ENCODE measurements at places on chromosomes 1 and 21.
A peak's percentile ranks its signal among the peaks of the same experiment; 100 is the strongest.

- no peak for DNase-seq
Observed at GRCh38 chr1:214425101-214425500, 126.3 kb downstream of the PTPN14 start.

- no peak for DNase-seq
Observed at GRCh38 chr1:226443033-226443432, 35.1 kb upstream of the PARP1 start.

DNA sequence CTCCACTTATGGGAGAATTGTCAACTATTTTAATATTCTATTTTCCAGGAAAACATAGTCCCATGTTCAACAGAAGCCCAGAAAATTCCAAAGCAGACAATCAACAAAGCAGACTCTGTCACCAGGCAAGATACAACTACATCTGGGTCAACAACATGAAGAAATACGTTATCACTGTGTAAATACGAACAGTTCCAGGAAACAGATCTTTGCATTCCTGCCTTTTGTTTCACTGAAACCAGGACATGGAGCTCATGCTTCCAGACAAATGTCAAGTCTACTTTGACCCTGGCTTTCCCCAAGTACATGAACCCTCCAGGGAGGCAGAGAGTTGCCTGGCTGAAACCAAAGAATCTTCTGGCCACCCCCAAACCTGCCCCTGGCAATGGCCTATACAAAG lies 106.7 kb downstream of the SETD4 start:
- no peak for DNase-seq

- peak; percentile 37 for DNase-seq
Observed at GRCh38 chr21:34180826-34181359, 107.5 kb downstream of the MRPS6 start.

- DNase-seq, result no peak
Observed at GRCh38 chr1:2821966-2822620, 20.6 kb upstream of the TTC34 start.

GRCh38 chr1:44543786-44544185 lies 130.5 kb downstream of the TMEM53 start:
- peak; percentile 68 for DNase-seq

- no peak for DNase-seq
Observed at GRCh38 chr21:40313260-40313659, 446.0 kb downstream of the PCP4 start.

- no peak for DNase-seq
Observed at GRCh38 chr1:164575356-164575886, 16.4 kb downstream of the PBX1 start.

DNA sequence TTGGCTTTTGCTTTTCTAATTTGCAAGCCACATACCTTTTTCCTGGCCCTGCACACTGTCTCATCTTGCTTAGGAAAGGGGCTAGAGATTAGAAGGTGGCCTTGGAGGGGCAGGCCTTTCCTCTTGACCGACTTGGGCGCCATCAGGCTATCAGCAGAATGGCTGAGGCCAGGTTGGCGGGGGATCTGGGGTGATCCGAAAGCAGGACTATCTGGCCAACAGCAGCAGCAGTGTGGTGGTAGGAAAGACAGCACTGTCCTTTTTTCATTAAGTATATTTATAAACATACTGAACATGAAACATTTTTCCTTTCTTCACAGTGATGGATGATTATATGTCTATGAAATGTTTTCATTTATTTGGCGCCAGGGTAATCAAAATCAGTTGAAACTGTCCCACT lies 23.5 kb upstream of the RUNX1 start:
- no peak for DNase-seq

GRCh38 chr1:230002164-230002803 lies 64.8 kb upstream of the GALNT2 start:
- no peak for DNase-seq

- no peak for DNase-seq
Observed at GRCh38 chr1:220967911-220968310, 88.7 kb downstream of the HLX start.

GRCh38 chr1:180928331-180929230 lies 15.9 kb downstream of the KIAA1614 start:
- DNase-seq, result no peak

DNA sequence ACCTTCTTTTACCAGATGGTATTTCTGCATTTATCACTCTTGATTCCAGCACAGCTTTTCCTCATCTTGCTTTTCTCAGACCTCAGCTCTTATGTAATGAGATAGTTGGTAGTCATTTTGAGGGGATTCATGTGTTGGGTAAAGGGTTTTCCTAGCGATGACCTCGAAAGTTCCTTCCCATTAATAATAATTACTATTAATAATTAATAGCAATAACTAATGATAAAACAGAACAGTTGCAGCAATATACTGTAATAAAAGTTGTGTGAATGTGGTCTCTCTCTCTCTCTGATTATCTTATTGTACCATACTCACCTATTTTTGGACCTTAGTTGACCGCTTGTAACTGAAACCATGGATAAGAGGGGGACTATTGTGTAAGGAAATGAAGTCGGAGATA lies 14.2 kb downstream of the CAMTA1 start:
- no peak for DNase-seq

DNA sequence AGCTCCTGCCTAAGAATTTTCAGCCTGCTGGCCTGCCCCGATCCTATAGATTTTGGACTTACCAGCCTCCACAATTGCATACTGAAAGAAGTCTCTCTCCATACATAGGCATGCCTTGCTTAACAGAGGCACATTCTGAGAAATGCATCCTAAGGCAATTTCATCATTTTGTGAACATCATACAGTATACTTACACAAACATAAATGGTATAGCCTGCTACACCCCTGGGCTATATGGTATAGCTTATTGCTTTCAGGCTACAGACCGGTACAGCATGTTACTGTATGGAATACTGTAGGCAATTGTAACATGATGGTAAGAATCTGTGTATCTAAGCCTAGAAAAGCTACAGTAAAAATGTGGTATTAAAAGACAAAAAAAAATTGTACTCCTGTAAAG lies 174.7 kb downstream of the NRIP1 start:
- DNase-seq, result no peak

DNA sequence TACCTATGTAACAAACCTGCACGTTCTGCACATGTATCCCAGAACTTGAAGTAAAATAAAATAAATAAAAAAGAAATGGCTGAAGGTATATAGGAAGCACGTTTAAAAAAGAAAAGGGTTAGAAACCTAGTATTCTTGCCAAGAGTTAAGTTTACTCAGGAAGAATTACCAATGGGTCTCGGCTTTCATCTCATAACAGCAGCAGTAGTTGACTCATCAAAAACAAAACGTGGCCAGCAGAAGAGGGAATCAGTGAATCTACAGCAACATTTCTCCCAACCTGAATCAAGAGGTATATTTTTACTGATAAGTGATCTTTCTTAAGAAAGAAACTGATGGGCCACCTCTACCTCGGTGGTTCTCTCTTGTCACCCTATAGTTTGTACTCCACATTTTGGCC lies 340.3 kb downstream of the BRINP2 start:
- DNase-seq, result no peak

DNA sequence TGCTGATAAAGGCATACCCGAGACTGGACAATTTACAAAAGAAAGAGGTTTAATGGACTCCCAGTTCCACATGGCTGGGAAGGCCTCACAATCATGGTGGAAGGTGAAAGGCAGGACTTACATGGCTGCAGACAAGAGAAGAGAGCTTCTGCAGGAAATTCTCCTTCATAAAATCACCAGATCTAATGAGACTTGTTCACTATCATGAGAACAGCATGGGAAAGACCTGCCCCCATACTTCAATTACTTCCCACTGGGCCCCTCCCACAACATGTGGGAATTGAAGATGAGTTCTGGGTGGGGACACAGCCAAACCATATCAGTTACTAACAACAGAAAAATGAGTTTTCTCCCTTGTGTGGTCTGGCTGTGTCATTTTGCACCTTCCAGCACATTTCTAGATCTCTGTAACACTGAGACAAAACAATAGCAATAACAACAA lies 741.4 kb downstream of the KCNT2 start:
- no peak for DNase-seq

- no peak for DNase-seq
Observed at GRCh38 chr1:71618191-71618590, 537.4 kb upstream of the ZRANB2 start.

DNA sequence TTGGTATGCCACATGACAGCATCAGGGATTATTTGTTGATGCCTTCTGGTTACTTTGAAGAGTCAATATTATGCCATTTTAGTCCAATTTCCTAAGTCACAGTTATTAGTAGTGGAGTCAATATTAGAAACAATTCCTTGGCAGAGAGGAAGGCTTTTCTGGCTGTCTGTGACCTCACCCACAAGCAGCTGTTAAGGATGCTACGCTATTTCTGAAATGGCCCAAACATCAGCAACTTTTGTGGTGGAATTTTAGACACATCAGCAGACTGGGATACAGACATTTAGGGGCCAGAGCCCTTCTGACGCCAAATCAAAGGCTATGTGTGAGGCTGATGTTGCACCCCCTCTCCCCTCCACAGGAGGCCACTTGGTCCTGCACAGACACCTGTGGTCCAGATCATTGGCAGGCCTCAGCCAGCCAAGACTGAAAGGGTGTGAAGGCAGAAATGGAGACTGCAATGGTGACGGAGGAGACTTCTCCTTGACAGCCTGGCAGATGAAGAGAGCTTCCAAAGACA lies 9.2 kb upstream of the RXRG start:
- DNase-seq, result no peak

- no peak for DNase-seq
Observed at GRCh38 chr1:22582661-22583635, 19.7 kb downstream of the EPHA8 start.

DNA sequence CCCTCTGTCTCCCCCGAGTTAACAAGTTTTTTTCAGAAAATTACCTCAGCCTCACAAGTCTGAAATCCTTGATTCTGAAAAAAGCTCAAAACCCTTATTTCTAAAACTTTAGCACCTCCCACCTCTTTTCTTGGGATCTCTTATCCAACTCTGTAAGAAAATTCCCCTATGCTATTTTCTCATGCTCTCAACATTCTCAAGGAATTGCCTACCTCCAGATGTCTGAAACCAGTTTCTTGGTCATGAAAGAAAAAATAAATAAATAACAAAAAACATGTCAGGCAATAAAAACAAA lies 18.1 kb upstream of the SFPQ start:
- DNase-seq, result no peak

DNA sequence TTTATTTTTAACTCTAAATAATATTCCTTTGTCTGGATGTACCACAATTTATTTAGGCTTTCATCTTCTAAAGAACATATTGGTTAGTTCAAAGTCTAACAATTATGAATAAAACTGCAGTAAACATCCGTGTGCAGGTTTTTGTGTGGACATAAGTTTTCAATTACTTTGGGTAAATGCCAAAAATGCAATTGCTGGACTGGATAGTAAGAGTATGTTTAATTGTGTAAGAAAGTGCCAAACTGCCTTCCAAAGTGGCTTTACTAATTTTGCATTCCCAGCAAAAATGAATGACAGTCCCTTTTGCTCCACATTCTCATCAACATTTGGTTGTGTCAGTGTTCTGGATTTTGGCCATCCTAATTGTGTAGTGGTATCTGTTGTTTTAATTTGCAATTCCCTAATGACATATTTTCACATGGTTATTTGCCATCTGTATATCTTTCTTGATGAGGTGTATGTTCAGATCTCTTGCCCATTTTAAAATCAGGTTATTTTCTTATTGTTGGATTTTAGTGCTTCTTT lies 113.8 kb downstream of the DPYD start:
- no peak for DNase-seq

- peak; percentile 44 for DNase-seq
Observed at GRCh38 chr1:94481473-94481933, 60.1 kb downstream of the F3 start.

DNA sequence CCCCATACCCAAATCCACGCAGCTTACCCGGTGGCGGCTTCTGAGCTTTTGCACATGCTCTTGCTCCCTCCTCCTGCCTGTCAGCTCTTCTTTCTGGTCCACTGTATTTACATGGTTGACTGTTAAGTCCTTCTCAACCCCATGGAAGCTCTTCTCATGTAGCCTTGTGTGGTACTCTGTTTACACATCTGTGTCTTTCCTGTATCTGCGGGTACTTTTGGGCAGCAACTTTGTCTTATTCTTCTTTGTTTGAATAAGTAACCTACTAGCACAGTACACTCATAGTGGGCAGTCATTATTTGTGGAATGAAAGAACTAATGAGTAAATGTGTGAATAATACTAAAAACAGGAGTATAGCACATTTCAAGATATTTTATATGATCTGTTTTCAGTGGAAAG lies 88.5 kb upstream of the GPR88 start:
- no peak for DNase-seq

DNA sequence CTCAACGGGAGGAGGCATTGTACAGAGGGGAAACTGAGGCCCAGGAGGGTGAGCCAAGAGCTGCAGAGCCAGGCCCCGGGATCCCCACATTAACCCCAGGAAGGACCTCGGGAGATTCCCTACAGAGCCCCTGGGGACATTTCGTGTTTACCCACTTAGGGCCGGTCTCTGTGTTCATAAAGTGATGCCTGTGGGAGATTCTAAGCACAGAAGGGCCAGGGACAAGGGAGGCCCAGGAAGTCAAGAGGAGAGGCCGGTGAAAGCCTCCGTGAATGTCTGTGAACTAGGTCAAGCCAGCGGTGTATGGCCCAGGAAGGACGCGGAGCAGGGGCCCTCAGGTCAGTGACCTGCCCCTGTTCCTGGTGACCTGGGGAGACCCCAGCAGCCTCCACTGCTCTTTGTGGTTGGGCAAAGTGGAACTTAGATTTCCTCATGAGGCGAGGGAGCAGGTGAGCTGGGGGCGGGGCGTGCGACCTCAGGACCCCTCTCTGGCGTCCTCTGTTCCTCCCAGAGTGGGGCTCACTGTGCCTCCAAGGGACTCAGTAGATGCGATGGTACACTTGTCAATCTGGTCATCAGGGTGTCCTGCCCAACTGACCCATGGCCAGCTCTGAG lies 34.9 kb downstream of the PDE9A start:
- DNase-seq, result no peak

DNA sequence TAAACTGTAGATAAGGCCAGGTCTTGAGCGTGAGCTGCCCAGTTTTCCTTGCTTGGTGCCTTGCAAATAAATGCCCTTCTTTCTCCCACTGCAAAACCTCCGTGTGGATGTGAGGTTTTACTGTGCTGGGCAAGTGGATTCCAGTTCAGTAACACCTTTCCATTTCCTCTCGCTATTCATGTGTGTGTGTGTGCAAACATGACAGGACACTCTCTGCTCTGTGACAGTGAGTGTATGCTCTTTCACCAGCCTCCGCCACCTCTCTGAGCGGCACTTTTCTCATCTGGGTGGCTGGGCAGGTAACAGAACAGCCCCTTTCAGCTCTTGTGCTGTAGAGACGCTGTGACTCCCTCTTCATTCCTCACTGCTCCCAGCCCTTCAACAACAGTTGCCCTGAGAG lies 23.9 kb downstream of the CNIH3 start:
- no peak for DNase-seq

DNA sequence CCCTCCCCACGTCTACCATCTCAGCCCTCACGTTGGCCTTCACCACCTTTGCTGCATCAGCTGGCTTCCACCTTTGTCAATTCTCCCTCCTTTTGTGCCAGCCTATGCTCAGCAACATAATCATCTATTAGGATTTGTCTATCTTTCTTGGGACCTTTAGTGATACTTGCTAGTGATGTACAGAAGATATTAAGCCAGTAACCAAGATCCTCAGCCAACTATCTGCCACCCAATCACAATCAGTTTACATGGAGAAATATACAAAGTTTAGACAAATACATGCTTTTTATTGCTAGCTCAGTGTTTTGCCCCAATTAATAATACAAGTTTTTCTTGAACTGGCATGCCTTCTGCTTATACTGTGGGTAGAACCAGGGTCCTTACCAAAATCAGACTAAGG lies 172.3 kb downstream of the TPR start:
- DNase-seq, result no peak

GRCh38 chr1:197441999-197442414 lies 174.0 kb downstream of the CRB1 start:
- no peak for DNase-seq

Measured in H7 (cell line).